M059J (cell line): ENCODE measurements at places on chromosomes 2 and 18. TPM values are rescaled to one million over a fixed set of nuclear protein-coding genes. Genes with fewer than 3 reads are reported as not detected.
A peak's percentile ranks its signal among the peaks of the same experiment; 100 is the strongest.

- DNase-seq, result no peak
These were observed 314.7 kb downstream of the METTL4 start for GRCh38 chr18:2256577-2256976.

DNA sequence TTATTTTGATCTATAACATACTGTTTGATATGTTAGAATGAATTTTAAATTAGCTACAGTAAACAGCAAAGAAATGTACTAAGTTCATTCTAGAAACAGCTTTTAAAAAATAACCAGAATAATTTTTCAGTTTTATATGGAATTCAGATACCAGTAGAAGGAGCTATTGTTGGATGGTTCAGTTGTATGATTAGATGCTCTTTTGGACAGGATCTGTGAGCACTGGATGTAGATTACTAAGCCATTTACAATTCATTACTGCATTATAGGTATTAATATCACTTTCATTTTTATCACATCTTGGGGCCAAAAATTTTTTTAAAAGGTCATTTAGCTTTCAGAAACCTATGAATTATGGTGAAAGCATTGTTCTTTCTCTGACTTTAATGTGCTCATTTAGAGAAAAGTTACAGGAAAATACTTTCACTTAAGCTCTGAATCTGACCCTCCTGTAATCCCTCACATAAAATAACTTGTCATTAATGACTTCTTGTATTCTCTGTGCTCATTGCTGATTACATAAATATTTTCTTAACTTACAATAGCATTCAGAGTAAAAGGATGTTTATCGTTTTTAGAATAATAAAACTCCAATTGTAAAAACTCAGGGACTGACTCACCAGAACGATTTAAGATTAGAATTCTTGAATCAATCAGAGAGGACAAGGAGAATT, 750.2 kb downstream of the SLC4A3 start:
- peak; percentile 32 for DNase-seq

- peak; percentile 70 for DNase-seq
These were observed 9.3 kb downstream of the GGCX start for GRCh38 chr2:85551698-85552678.

Gene CRYBA2
- 0.17 TPM in 1 of 2 replicates, not detected in the other for total RNA-seq

DNA sequence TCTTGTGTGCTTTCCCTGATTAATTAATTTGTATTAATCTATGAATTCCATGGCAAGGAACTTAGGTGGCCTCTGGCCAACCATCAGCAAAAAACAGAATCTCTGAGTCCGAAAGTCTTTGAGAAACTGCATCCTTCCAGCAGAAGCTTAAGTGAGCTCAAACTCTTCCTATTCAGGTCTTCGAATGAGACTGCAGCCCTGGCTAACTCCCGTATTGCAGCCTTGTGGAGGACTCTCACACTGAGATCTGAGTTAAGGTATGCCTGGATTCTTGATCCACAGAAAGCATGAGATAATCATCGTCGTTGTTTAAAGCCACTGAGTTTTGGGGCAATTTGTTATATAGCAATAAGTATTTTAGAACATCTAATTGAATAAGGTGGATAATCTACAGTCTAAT, 1143.9 kb upstream of the NXPH2 start:
- DNase-seq, result no peak
